ENCODE measurements at places on chromosomes 6 and 20.

DNA sequence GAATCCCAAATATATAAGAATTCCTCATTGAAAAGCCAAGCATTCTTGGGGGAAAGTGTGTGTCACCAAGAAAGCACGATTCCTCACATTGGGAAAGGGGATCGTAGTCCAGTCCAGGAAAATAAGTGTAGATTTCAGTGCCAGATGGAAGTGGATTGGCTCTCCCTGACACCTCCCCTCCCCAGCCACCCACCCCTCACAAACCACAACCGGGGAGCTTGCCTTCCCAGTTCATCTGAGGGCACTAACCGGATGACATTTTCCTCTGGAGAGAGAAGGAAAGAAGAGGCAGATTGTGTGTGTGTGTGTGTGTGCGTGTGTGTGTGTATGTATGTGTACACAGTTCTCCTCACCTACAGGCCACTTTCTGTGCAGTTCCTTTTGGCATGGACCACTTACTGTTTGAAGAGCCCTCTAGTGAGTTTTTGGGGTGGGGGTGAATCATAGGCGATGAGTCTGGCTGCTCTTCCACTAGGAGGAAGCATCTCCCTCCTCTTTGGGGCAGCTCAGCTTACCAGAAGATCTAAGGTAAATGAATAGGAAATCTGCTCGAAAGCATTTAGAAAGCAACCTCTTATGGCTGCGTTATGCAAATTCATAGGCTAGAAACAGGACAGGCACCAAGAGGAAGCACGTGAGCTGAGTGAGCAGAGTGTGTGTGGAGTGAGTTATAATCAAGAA is 20.8 kb downstream of the DAAM2 start:
- peak; percentile 68 for DNase-seq

DNA sequence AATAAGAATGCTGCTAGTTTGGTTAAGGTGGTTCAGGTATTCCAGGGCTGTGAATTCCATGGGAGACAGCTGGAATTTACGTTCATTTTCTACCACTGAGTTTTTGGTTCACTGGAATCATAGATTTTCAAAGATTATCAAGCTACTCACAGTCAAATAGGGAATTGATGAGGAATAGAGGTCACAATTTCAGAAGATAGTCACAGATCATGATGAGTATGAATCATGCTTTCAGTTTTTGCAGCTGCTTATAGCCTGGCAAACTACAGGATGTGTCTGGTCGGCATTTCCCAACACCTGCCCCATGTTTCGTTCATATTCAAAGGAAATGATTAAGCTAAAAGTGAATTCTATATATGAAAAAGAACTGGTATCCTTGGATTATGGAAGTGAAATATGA is 58.7 kb downstream of the BCKDHB start:
- no peak for DNase-seq

DNA sequence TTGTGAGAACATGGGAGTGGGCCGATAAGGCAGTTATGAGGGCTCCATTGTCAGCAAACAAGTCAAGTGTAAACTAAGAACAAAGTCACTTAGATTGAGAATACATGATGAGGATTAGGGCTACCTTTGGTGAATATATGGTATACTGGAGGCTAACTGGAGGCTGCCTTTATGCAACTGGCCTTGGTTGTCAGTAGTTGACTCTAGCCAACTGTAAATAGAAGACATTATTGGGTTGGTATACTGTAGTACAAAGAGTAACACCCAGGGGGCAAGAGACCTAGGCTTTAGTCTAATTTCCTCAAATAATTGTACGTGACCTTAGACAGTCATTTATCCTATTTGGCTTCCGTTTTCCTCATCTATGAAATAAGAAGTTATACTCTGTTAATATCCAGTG is 235.2 kb downstream of the ARID1B start:
- DNase-seq, result no peak

GRCh38 chr6:160917572-160917971 is 74.0 kb upstream of the MAP3K4 start:
- DNase-seq, result no peak

GRCh38 chr6:110849781-110850180 is 24.8 kb upstream of the AMD1 start:
- no peak for DNase-seq

GRCh38 chr6:34138914-34139510 is 6.9 kb downstream of the GRM4 start:
- DNase-seq, result no peak

DNA sequence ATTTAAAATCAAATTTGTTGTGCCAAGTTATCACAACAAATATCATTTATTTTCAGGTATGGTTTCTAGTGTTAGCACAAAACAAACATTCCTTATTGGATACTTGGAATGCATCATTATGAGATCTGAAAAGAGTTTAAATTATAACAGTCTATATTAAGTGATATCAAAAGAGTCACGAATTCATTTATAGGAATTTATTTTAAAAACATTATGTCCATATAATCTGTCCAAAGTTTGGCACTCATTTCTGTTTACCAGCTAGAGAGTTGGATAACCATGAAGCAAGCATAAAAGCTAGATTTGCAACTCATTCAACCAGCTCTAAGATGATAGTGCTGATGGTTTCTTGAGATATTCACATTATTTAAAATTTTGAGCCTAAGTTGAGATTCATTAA is 453.2 kb downstream of the DOK5 start:
- DNase-seq, result no peak

GRCh38 chr6:145258122-145258521 is 477.2 kb downstream of the EPM2A start:
- no peak for DNase-seq

- no peak for DNase-seq
Observed at GRCh38 chr6:118829817-118830478, 64.0 kb upstream of the ASF1A start.

DNA sequence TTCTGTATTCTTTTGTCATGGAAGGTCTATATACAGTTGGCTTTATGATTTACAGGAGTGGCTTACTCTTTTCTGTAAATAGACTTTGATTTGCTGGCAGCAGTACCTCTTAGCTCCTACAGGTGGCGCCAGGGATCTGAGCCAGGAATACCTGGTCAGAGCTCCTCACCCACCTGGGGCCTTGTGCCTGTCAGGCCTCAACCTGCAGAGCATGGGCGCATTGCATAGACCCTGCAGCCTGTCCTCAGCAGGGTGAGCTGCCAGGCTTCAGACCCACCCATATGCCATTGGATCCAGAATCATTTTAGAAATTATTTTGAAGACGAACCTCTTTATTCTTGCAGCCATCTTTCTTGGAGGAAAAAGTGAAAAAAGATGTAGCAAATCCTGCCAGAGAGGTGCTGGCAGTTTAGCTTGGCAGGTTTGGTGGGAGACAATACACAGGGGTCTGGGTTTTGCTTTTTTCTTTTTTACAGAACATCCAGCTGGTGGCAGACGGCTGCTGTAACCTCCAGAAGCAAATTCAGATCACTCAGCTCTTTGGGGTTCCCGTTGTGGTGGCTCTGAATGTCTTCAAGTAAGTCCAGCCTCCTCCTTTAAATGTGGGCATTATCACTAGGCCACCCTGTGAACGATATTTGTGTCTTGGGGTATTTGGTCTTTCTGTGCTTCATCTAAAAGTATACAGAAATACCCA is 149.1 kb downstream of the MTHFD1L start:
- peak; percentile 24 for DNase-seq

DNA sequence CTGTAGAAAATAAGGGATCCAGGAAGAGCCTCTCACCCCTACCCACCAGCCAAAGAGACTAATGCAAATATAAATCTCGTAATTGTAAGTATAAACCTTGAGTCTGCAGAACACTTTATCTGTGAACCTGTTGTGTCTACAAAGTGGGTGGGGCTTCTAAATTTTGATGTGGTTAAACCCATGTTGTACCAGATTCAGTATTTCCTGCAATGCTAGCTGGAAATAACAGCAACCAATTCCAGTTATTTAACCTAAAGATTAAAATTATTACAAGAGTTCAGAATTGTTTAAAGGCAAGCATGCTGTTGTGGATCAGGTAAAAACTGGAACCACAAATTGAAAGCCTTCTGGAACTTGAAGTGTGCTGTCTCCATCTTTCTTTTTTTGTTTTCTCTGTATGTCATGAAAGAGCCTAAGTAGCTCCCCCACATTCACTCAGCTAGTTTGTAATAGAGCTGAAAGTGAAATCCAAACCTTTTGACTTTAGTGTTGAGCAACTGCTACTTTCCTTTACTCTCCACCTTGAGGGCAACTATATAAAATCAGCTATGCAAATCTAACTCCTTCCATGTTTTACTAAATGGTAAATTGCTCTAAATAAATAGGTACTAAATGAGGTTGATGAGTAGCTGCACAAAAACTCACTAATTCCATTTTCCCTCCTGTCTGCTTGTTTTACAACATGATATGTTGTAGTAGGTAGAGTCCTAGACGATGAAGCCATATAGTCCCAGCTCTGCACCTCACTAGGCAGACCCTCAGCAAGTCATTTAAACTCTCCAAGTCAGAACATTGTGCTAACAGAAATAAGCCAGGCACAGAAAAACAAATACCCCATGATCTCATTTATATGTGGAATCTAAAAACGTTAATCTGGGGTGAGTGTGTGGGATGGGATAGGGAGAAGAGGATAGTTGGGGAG is 17.9 kb upstream of the THEMIS start:
- DNase-seq, result no peak

DNA sequence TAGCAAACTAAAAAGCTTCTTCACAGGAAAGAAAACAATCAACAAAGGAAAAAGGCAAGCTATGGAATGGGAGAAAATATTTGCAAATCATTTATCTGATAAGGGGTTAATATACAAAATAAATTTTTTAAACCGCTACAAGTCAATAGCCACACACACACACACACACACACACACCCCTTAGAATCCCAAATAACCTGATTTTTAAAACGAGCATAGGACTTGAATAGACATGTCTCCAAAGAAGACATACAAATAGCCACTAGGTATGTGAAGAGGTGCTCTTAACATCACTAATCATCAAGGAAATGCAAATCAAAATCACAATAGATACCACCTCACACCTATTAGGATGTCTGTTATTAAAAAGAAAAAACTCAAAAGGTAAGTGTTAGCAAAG is 187.7 kb downstream of the TRIM27 start:
- DNase-seq, result no peak

GRCh38 chr6:1620504-1621069 is 10.9 kb downstream of the FOXC1 start:
- DNase-seq, result no peak

DNA sequence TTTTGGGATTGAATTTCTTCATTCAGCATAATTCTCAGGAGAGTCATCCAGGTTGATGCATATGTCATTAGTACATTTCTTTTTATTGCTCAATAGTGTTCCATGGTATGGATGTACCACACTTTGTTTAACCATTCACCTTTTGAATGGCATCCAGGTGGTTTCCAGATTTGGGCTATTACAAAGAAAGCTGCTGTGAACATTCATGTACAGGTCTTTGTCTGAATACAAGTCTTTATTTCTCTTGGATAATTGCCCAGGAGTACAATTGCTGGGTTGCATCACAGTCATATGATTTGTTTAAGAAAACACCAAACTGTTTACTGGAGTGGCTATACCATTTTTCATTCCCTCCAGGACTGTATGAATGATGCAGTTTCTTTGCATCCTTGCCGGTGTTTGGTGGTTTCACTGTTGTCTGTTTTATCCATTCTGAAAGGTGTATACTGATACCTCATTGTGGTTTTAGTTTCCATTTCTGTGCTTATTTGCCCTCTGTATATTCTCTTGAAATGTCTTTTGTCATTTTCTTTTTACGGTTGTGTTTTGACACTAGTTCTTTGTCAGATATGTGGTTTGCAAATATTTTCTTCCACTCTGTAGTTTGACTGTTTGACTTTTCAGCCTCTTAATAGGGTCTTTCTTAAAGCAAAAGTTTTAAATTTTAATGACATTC is 8.8 kb downstream of the CDKAL1 start:
- DNase-seq, result no peak

GRCh38 chr6:3398755-3399696 is 57.8 kb downstream of the SLC22A23 start:
- no peak for DNase-seq

GRCh38 chr6:161561908-161562307 is 288.0 kb upstream of the AGPAT4 start:
- no peak for DNase-seq

GRCh38 chr6:69096681-69097080 is 461.6 kb downstream of the ADGRB3 start:
- no peak for DNase-seq

- no peak for DNase-seq
Observed at GRCh38 chr20:19222520-19223040, 10.1 kb downstream of the SLC24A3 start.

DNA sequence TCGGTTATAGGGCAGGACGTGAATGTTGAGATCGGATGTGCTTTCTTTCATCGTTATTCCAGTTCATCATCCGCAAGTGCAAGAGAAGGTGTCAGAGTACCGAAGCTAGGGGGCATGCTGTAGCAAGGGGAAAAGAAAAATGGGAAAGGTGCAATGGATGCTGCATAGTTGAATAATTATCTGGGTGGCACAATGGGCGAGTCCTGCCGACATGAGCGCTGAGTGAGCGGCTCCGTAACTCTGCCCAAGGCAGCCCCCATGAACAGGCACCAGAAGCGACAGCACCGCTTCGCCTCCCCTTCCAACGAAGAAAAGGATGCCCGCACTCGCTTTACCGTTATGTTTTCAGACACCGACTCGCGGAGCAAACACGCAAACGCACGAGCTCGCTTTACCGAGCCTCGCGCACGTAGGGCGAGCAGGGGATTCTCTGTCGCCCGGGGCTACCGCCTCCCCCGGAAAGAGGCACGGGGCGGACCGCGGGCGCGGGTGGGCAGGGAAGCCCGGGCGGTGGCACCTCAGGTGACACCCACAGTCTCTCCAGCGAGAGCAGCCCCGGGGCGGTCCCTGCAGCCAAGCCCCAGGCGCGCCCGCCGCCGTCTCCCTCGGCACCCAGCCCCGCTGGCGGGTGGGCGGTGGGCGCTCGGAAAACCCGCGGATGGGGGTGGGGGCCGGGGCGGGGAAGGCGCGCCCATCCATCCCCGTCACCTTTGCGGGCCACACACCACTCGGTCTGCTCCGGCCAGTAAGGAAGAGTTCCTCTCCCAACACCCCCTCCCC is 654 bp downstream of the WASF1 start:
- peak; percentile 25 for DNase-seq

DNA sequence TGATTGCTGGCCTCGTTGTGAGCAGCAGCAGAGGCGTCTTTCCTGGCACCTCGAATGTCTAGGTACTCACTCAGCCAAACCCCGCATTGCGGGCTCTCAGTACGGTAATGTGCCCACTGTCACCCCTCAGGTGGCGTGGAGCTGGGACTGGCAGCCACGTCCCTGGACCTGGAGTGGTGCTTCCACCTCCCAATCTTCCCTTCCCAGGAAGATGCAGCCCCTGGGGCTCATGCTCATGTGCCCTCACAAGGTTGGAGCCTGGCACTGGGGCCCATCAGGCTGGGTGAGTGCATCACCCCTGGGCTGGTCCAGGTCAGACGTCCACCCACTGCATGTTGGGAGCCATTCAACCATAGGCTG is 75.7 kb downstream of the TCP11 start:
- no peak for DNase-seq

- peak; percentile 89 for DNase-seq
Observed at GRCh38 chr20:51562332-51563173, 20.0 kb upstream of the NFATC2 start.

Data from hepatic stellate cell (primary cell).